Tongue (tissue), 3 donors: ENCODE measurements at places on chromosomes 12 and 14.

DNA sequence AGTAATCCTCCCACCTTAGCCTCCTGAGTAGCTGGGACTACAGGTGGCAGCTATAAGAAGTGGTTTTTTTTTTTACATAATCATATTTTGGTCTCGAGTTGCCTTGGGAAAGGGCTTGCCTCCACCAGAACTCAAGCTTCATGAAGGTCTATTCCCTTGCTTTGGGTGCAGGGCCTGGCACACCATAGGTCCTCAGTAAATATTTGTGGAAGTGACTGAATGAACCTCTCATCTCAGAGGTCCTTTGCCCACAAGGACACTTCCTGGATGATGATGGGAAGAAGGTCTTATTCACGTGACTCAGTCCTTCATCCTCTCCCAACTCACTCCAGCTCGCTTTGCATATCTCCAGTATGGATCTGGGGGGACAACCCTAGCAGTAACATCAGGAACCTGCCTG lies 114.0 kb upstream of the MED13L start:
- no peak for DNase-seq

GRCh38 chr12:57693317-57693658 lies 644 bp upstream of the OS9 start:
- DNase-seq, result no peak

DNA sequence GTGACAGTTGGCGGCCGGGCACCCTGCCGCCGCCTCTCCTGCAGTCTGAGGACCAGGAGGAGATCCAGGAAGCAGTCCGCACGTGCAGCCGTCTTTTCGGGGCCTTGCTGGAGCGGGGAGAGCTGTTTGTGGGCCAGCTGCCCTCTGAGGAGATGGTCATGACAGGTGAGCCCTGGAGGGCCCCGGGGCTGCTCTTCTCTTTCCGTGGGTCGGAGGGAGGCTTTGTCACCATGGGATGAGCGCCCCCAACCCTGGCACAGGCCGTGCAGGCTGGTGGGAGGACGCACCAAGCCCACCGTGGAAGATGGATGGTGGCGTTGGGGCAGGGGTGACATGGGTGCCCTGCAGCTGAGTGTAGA lies 532 bp downstream of the NOC4L start:
- DNase-seq, result no peak

GRCh38 chr12:5807514-5808219 lies 137.4 kb downstream of the ANO2 start:
- no peak for DNase-seq

GRCh38 chr14:74974364-74975058 lies 19.1 kb upstream of the PGF start:
- DNase-seq, result peak; percentile 81

GRCh38 chr12:57095440-57095839 lies 6.5 kb downstream of the NAB2 start:
- no peak for DNase-seq

DNA sequence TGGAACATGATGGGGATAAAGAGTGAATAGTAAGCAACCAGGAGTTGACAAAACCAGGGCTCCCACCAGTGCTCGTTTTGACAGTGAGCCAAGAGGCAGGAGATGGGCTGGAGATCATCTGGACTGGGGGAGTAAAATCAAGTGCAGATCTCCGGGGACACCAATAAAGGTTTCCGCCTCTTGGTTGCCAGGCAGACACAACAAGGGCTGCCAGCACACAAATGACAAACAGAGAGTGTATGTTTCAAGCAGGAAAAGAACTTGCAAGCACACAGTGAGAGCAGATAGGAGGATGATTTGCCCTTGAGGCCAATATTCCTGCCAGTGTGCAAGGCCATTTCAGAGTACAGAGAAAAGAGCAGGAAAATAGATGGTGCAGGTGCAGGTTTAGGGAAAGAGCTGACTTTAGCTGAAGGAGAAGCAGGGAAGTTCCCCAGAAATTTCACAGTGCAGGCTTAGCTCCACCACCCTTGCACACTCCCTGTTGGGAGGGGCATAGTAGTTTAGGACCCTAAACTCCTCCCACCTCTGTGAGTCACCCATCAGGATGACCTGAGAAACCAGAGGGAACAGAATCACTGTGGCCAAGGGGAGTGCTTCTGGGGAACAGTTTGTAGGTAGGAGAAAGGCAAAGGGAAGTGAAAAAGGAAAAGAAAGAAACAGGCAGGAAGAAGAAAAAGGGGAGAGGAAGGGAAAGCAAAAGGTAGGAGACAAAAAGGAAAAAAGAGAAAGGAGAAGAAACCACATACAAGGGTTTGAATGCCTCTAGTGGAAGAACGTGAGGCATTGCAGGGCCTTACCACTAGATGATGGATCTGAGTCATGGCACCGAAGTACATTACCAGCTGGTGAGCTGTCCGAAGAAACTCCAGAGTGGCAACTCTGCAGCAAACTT lies 404.4 kb downstream of the SLC6A15 start:
- peak; percentile 49 for DNase-seq

- no peak for DNase-seq
Observed at GRCh38 chr12:31390991-31391390, 65.0 kb upstream of the SINHCAF start.

- DNase-seq, result no peak
Observed at GRCh38 chr12:59151243-59151642, 230.9 kb upstream of the LRIG3 start.

GRCh38 chr12:96408993-96409392 lies 8.8 kb upstream of the CDK17 start:
- no peak for DNase-seq

- no peak for DNase-seq
Observed at GRCh38 chr14:90894241-90894640, 78.0 kb upstream of the TTC7B start.

- no peak for DNase-seq
Observed at GRCh38 chr14:52395728-52396127, 81.6 kb downstream of the PTGER2 start.

DNA sequence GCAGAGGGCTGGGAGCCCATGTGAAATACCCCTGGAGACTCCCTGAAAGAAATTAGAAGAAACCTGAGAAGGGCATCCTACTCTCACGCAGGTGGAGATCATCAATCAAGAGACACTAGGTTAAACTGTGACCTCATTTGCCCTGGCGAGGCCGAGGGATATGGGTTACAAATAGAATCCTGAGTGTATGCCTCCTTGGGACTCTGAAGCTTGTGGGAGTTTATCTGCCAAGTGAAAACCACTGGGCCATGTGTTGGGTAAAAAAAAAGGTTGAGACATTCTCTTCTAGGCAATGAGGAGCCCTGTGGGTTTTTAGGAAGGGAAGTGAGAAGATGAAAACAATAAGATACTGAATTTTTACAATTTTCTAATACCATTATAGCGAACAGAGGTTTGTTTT lies 160.7 kb upstream of the ARID2 start:
- DNase-seq, result no peak

GRCh38 chr14:51783765-51784164 lies 76.6 kb upstream of the GNG2 start:
- DNase-seq, result no peak

DNA sequence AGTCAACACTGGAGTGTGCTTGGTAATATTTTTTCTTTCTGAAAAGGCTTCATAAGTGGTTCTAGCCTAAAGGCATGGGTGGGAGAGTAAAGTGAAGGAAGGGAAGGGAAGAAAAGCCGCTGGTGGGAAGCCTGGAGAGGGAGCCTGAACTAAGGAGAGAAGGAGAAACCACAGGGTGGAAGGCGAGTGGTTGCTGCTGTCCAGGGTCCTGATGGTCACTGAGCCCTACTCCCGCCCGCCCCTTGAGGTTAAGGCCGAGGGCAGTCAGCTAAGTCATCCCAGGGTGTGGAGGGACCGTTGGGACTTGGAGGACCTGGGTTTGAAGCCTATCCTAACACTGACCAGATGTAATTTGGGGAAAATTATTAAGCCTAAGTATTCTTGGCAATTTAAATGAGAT lies 189.1 kb downstream of the PIWIL1 start:
- peak; percentile 79 for DNase-seq

GRCh38 chr12:48003226-48004052 lies 837 bp downstream of the COL2A1 start:
- DNase-seq, result no peak

- peak; percentile 44 for DNase-seq
Observed at GRCh38 chr12:86838711-86839110, 582.5 kb upstream of the MGAT4C start.

DNA sequence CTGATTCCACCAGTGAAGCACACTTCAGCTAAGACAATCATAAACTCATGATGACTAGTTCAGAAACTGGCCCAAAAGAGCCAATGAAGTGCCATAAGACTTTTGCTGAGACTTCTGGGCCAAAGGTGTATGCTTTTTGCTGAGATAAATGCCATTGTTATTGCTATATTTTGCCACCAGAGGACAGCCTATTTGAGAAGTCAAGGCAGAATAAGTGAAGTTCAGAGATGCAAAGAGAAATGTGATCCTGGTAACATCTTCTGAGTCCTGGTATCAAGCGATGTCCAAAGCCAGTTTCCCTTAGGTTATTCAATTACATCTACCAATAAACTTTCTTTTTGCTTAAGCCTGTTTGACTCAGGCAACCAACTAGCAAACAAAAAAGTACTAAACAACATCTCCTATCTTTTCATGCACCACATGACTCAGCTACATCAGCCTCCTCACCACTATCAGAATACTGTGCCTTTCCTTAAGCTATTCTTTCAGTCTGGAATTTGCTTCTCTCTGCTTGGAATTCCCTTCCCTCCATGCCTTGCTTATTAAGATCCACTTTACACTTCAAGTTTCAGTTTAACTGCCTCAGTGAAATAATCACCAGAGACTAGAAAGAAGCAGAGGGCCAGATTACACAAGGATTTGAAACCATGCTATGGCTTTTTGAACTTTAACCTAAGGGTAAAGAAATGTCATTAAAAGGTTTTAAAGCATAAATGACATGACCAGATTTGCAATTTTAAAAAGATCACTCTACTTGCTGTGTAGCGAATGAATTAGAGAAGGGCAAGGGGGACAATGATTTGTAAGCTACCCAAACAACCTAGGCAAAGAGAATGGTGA lies 14.0 kb downstream of the CRY1 start:
- DNase-seq, result no peak

DNA sequence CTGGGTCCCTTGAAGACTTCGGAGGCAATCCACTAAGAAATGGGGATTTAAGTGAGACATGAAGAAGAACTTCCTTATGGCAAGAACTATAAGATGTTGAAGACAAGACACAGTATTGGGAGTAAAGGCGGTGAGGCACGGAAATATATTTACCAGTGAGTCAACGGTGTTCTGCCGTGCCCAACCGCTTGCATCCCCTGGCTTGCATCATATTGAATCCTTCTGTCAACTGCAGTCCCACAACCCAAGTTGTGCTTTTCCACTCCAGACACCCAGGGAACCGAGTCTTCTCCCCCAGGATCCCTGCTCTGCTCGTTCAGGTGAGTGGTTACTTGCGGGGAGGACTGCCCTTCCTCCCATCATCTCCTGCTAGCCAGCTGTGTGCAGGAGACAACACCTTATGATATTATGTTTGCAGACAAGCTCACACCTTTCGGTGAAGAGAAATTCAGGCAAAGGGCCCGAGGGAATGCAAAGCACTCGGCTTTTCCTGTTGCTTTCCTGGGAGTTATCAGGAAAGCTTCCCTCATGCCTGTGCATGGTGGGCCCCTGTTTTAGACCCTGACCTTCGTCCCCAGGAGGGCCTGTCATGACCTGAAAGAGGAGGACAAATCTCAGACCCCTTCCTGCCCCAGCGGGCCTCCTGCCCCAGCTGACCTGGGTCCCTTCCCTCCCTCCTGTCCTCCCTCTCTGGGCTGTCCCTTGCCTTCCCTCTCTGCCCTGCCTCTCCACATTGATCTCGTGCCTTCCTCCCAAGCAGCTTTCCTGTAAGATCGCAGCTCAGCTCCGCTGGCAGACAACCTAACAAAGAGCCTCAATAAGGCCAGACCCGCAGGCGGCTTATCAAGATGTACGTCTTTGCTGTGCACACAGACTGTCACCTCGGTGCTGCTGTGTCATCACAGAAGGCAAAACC lies 4.3 kb upstream of the LRTM2 start:
- no peak for DNase-seq

DNA sequence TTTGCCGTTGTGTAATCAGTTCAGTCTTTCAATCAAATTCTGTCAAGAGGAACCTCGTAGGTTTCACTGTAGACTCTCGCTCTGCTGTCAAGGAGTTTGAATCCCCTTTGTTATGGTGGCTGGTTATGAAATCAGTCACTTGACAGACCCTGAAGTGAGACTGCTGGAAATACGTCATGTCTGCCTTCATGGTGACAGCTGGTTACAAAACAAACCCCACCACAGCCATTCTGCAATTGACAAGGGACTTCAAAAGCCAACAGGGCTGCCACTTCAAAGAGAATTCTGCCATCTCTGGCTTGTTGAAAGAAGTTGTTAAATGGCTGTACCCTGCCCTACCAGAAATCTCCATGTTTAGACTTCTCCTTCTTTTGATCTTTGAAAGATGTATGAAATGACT lies 286.9 kb downstream of the ERC1 start:
- DNase-seq, result peak; percentile 52

- DNase-seq, result no peak
Observed at GRCh38 chr12:90244232-90244631, 535.6 kb upstream of the ATP2B1 start.

GRCh38 chr12:112988224-112988623 lies 9.9 kb downstream of the OAS2 start:
- no peak for DNase-seq

GRCh38 chr12:66247741-66248140 lies 54.6 kb upstream of the HELB start:
- no peak for DNase-seq

GRCh38 chr14:30521899-30522736 lies 36.8 kb upstream of the G2E3 start:
- peak; percentile 65 for DNase-seq

GRCh38 chr14:89641495-89642175 lies 224.6 kb upstream of the FOXN3 start:
- DNase-seq, result no peak

DNA sequence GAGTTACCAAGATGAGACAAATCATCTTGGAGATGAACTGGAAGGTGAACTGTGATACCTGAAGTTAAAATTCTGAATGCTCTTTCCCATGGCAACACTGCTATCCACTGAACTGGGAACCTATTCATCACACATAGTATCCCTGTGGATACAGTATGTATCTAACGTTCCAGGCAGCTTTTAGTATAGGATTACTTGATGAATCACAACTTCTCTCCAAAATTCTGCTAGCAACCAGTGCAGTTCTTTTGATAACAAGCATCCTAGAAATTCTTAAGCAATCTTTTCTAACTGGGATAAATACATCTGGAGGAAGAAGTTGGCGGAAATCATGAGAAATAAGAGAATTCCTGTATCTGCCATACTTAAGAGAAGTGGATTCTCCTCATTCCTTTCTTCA lies 66.4 kb downstream of the PAWR start:
- DNase-seq, result no peak

DNA sequence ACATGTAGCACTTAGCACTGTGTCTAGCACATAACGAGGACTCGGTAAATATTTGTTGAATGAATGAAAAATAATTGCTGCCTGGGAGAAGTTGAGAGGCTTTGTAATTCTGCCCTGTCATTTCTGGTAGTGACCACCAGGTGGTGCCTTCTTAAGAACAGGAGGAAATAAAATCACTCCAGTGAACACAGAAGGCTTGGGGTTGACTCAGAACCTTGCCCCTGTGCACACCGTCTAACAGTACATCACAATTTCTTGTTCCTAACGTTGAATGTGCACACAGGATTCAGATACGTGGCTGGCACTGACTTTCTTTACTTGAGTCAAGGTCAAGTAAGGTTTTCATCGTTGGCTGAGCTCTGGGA lies 91.8 kb downstream of the RGS6 start:
- DNase-seq, result peak; percentile 13
